ENCODE measurements at places on chromosomes 11 and 22. TPM values are rescaled to one million over a fixed set of nuclear protein-coding genes. Genes with fewer than 3 reads are reported as not detected.

GRCh38 chr11:65558930-65559509 is 861 bp upstream of the LTBP3 start:
- no peak overlapping the region for H3K4me3 ChIP-seq
- H3K4me1 ChIP-seq: peaks cover 41% of the 10 kb centered on the region
- no peak overlapping the region for H3K27ac ChIP-seq
- H3K27me3 ChIP-seq: no peaks in the 10 kb centered on the region
- H3K36me3 ChIP-seq: no peaks in the 10 kb centered on the region

DNA sequence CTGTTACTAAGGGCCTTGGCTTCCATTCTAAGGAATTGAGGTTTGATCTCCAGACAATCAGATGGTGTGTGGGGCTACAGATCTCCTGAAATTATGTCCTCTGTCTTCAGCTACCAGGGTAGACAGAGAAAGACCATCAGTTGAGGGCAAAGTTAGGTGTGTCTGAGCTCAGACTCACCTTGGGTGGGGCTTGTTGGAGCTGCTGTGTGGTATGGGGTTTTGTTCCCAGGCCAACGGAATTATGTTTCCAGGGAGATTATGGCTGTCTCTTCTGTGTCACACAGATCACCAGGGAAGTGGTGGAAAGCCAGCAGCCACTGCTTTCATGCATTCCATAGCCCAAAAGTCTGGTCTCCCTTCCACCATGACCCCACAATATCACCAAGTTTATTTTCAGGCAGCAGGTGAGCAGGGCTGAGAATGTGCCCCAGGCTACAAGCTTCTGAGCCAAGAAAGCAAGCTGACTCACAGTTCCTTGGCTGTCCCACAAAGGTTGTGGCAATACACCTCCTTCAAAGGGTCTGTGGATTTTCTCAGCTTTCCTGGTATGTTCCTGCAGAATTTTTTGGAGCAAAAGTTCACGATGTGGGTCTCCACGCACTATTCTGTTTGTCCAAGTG is 714.9 kb downstream of the LUZP2 start:
- H3K36me3 ChIP-seq: no peaks in the 10 kb centered on the region
- no peaks in the 10 kb centered on the region for H3K27me3 ChIP-seq
- H3K4me3 ChIP-seq: no peak overlapping the region
- no peaks in the 10 kb centered on the region for H3K4me1 ChIP-seq
- no peak for DNase-seq
- H3K27ac ChIP-seq: no peak overlapping the region

DNA sequence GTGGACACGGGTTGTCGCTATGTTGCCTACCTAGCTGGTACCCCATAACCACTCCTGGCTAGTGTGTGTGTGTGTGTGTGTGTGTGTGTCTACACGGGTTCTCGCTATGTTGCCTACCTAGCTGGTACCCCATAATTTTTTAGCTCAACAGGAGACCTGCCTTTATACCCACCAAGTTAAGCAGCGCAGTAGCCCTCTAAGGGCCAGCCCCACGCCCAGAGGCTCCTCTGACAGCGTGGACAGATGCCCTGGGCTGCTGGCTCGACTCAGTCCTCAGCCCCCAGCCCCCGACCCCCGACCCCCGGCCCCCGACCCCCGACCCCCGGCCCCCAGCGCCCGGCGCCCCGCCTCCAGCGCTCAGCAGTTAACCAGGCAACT is 351 bp upstream of the AKIP1 start:
- peak overlapping the region; percentile 93 for H3K4me3 ChIP-seq
- H3K27me3 ChIP-seq: peaks cover 3% of the 10 kb centered on the region
- H3K27ac ChIP-seq: no peak overlapping the region
- peaks cover 45% of the 10 kb centered on the region for H3K4me1 ChIP-seq
- H3K36me3 ChIP-seq: no peaks in the 10 kb centered on the region
- no peak for DNase-seq

- no peaks in the 10 kb centered on the region for H3K27me3 ChIP-seq
- no peak overlapping the region for H3K27ac ChIP-seq
- DNase-seq: peak; percentile 39
- no peaks in the 10 kb centered on the region for H3K4me1 ChIP-seq
These were observed 29.2 kb downstream of the SC5D start for GRCh38 chr11:121321614-121322243.

DNA sequence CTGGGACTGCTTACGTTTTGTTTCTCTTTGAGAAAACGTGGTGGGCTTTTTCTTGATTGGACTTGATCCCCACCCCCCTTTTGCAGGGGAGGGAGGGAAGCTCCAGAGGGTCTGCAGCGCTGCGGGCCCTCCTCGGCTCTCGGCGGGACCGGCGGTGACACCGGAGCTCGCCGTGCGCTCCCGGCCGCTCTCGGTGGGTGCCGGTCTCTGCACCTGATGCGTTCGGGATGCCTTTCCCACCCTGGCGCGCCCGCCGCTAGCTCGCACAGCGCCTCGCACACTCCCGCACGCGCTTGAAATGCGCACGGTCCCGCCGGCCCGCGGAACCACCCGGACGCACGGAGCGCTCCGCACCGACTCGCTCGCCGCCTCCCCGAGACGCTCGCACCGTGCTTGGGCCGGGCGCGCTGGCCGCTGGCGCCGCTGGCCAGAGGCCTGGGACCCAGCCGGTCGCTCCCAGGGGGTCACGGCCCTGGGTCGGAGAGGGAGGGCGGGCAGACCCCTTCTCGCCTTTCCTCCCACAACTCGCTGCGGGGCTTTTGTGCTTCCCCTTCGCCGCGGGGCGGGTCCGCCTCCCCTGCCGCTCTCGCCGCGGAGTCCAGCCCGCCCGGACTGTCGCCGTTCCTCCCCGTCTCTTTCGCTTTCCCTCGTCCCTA is 1.0 kb downstream of the ZBTB16 start:
- H3K4me1 ChIP-seq: peaks cover 18% of the 10 kb centered on the region
- peak overlapping the region; percentile 26 for H3K27ac ChIP-seq
- no peak for DNase-seq

GRCh38 chr22:30186510-30186909 is 60.0 kb downstream of the LIF start:
- H3K27ac ChIP-seq: no peak overlapping the region
- H3K36me3 ChIP-seq: no peaks in the 10 kb centered on the region
- H3K27me3 ChIP-seq: no peaks in the 10 kb centered on the region
- peak; percentile 49 for DNase-seq

DNA sequence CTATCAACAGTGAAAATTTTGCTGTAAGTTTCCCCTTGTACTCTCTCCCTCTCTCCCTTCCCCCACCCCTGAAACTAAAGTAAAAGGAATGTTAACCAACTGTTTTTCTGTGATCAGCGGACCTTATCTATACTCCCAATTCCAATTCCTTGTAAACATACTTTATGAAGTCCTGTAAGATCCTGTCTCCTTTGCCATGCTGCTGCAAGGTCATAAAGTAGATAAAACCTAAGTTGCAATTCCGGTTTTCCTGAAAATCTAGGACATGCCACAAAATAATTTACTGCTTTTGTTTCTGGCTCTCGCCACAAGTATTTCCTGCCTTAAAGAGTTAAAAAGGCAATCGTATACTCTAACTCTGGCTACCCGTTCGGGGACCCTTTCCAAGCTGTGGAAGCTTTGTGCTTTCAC is 1469.0 kb downstream of the LRRC4C start:
- DNase-seq: no peak
- H3K4me1 ChIP-seq: no peaks in the 10 kb centered on the region
- no peaks in the 10 kb centered on the region for H3K27me3 ChIP-seq
- no peaks in the 10 kb centered on the region for H3K36me3 ChIP-seq
- no peak overlapping the region for H3K27ac ChIP-seq

DNA sequence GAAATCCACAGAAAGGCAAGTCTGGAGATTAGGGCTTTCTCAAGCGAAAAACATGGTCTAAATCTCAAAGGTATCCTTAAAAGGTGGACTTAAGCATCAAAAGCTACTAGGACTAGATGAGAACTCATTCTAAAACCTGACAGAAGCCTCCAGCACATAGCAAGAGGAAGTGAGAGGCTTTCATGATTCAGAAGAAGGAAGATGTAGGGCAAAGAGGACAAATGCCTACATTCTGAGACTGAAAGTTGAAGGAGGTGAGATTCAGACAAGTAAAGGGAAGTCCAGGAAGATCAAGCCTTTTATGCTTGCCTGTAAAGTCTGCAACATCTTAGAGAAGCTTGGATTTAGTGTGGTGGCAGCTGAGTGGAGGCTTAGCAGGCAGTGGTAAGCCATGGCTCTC is 98.9 kb downstream of the PGR start:
- no peaks in the 10 kb centered on the region for H3K4me1 ChIP-seq
- no peaks in the 10 kb centered on the region for H3K36me3 ChIP-seq
- H3K27ac ChIP-seq: no peak overlapping the region
- no peaks in the 10 kb centered on the region for H3K27me3 ChIP-seq
- DNase-seq: no peak
- H3K4me3 ChIP-seq: no peak overlapping the region

DNA sequence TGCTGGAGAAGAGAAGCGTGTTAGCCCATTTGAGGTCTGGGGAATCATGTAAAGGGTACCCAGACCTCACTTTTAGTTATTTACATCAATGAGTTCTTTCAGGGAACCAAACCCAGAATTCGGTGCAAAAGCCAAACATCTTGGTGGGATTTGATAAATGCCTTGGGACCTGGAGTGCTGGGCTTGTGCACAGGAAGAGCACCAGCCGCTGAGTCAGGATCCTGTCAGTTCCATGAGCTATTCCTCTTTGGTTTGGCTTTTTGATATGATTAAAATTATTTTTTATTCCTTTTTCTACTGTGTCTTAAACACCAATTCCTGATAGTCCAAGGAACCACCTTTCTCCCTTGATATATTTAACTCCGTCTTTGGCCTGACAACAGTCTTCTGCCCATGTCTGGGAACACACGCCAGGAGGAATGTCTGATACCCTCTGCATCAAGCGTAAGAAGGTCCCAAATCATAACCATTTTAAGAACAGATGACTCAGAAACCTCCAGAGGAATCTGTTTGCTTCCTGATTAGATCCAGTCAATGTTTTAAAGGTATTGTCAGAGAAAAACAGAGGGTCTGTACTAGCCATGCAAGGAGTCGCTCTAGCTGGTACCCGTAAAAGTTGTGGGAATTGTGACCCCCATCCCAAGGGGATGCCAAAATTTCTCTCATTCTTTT is 65.2 kb downstream of the ALX4 start:
- no peak for DNase-seq
- no peak overlapping the region for H3K27ac ChIP-seq
- no peaks in the 10 kb centered on the region for H3K27me3 ChIP-seq
- peaks cover 31% of the 10 kb centered on the region for H3K36me3 ChIP-seq
- H3K4me1 ChIP-seq: no peaks in the 10 kb centered on the region

The SULT4A1 gene
- not detected for polyA plus RNA-seq

The MMP13 gene
- not detected for polyA plus RNA-seq

The CAPRIN1 gene
- polyA plus RNA-seq: 26.1 TPM

The PPP2R5B gene
- 9.0 TPM for polyA plus RNA-seq
